ENCODE measurements at places on chromosomes 7 and 10. TPM values are rescaled to one million over a fixed set of nuclear protein-coding genes. Genes with fewer than 3 reads are reported as not detected.

The ABHD11 gene
- polyA plus RNA-seq: 34.4 TPM

The ASL gene
- 21.7 TPM for polyA plus RNA-seq

GRCh38 chr10:121069061-121069850 lies 218.1 kb downstream of the WDR11 start:
- DNase-seq: no peak

GRCh38 chr10:15427843-15428414 lies 56.8 kb upstream of the FAM171A1 start:
- DNase-seq: peak; percentile 74

DNA sequence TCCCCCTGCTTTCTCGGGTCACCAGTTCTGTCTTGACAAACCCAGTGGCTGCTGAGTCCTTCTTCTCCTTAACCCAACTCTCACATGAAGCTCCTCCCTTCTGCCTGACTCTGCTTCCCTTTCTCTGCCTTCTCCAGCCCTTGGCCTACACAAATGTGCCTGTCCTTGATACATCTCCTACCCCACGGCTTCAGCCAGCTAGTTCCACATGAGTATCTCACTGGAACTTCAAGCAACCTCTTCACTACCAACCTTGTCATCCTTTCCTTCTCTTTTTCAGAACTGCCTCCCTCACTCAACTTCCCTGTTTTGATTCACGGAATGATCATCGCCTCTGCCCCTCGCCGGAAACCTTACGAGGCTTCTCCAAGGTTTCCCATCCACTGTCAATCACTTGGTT lies 55.9 kb downstream of the PDIA4 start:
- no peak for DNase-seq

DNA sequence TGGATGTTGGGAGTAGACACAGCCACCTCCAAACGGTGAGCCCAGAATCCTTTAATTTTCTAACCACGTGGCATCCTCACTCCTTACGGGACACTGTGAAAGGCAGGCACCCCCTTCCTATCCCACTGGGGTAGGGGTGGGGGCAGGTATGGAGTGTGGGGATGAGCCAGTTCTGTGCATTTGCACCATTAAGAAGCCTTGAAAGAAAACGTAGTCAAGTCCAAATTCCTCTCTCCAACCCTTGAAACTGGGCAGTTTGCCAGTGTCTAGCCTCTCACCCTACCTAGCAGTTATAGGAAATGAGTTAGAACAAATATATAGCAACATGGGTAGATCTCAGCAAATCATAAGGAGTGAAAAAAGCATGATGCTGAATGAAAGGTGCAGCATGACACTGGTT lies 92.4 kb upstream of the LEP start:
- DNase-seq: no peak

- DNase-seq: no peak
Observed at GRCh38 chr10:18561861-18562551, 89.4 kb downstream of the NSUN6 start.

The CYP2E1 gene
- 1.6 TPM for polyA plus RNA-seq

The CBLL1 gene
- 22.7 TPM for polyA plus RNA-seq

DNA sequence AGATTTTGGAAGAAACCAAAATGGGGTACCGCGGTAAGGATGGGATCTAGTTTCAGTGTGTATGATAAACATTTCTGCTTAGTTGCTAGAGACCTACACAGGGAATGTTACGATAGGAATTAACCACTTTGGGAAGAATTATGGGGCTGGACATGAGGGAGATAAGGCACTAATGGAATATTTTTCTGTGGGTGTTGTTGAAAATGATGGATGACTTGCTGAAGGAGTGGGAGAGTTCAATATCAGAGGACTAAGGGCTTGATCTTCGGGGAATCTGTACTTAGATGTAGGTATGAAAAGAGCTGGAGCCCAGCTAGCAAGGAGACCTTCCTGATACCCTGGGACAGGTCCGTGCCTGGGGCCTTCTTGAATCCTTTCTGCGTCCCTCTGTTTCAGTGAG lies 303.7 kb downstream of the EXOC4 start:
- DNase-seq: no peak

GRCh38 chr7:129690701-129691100 lies 79.2 kb downstream of the NRF1 start:
- DNase-seq: no peak

DNA sequence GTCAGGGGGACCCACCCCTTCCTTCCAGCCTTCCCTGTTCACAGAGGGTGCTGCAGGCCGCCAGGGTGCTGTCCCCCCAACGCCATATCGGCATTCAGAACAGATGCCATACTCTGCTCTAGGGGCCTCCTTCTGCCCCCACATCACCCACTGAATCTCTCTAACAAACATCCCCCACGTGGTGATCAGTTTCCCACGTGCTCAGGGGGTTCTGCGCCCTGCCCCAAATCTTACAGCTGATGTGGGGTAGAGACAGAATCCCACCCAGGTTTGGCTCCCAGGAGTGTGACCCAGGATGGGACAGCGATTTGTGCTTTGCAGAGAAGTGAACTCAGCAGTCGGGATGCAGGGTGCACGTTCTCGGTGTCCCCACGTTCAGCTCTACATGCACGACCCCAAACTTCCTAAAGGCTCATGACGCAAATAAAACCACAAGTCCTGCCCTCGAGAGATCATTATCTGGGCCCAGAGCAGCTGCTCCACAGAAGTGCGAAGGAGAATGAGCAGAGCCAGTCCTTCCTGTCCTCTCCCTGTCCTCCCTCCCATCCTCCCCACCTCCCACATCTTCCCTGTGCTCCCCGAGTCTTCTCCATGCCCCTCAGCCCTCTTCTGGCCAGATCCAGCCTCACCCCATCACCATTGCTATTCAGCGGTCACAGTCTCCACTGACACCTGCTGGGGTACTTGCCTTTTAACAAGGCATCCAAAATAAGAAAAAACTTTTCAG lies 423.4 kb downstream of the DNAJB6 start:
- DNase-seq: no peak

The NME8 gene
- not detected for polyA plus RNA-seq

GRCh38 chr10:79229830-79230327 lies 117.4 kb upstream of the PPIF start:
- DNase-seq: no peak

DNA sequence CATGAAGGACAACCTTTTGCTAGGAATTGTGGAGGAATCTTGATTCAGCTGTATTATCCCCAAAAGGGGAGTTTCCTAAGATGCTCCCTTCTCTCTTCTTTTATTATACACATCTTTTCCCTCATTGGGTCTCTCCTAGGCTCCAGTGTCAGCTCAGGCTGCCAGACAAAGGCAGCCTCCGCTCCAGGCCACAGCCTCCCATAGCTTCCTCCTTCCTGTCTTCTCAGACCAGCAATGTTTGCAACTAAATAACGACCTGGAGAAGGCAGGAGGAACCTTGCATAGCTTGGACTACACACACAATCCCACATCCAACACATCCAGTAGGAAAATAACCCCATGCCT lies 12.3 kb downstream of the SFXN3 start:
- no peak for DNase-seq

- DNase-seq: no peak
Observed at GRCh38 chr7:158710651-158711102, 6.1 kb upstream of the NCAPG2 start.

DNA sequence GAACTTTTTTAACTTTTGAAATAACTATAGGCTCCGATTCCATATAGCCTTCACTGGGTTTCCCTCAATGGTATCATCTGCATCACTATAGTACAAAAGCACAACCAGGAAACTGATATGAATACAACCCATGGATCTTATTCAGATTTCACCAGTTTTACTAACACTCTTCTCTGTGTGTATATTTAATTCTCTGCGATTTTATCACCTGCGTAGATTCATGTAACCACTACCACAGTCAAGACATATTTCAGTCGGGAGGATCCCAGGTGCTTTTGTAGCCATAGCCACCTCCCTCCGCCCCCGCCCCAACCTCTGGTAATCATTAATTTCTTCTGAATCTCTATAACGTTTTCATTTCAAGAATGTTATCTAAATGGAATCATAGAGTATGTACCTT lies 82.8 kb upstream of the C7orf33 start:
- DNase-seq: no peak

The UTF1 gene
- polyA plus RNA-seq: not detected

DNA sequence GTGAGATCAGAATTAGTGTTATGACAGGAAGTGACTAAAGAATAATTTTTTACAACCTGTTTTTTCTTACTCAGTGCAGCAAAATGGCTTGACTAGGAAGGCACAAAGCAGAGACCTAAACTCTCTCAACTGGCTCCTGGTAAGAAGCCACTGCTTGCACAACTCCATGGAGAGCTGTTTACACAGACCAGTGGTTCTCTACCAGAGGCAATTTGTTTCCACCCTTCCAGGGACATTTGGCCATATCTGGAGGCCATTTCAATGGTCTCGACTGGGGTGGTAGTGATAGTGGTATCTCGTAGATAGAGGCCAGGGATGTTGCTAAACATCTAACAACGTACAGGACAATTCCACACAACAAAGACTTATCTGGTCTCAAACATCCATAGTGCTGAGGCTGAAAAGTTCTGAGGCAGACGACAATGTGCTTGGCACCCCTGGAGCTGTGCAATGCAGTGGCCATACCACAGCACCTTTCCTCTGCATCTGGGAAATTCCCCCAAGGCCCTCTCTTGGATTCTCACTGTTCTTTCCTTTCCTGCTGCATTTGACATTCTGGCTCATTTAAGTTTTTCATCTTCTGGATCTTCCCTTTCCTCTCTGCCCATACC lies 105.4 kb upstream of the LAMB4 start:
- no peak for DNase-seq

DNA sequence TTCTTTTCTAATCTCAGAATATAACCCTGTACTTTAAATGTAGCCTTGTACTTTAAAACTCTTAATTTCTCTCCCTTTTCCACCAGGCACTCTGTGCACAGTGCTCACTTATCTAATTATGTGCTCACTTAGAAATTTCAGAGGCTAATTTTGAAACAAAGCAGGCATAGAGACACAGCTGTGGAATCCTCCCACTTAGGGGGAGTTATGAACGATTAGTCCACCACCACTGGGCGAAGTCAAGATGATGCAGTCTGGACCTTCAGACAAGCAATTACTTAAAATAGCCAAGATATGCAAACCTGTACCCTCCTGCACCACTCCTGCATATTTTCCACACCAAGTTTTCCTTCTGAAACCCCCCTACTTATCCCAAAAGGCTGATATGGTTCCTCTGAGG lies 143.0 kb downstream of the STK31 start:
- DNase-seq: no peak

DNA sequence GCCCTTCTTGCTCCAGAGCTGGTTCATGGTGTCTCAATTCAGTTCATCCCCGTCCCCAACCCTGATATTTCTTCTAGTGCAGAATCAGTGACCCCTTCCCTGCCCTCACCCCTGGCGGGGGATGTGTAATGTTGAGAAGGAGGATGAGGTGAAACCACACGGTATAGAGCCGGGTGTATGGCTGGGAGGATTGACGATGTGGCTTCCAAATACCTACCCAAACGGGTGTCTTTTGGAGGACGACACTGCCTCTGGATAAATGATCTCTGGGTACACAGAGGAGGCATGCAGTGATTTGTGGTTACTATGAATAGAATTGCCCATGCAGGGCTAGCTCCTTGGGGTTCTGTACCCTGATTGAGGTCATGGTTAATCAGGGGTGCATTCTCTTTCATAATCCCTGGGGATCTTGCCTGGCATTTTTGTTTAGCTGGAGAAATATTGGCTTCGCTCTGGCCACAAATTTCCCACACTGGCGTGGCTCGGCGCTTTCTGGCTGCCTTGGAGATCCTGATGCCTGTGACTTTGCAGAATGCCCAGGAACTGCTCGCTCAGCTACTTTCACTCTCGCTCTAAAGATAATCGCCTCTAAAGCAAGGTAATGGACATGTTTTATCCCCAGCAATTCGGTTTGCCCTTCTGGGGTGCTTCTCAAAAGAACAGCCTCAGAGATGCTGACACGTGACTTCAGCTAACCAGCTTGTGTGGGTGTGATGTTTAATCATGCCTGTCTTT lies 89.2 kb downstream of the RBM20 start:
- peak; percentile 27 for DNase-seq

The CYP3A5 gene
- polyA plus RNA-seq: not detected

The FGFR2 gene
- 88.5 TPM for polyA plus RNA-seq

GRCh38 chr7:70113536-70113935 lies 515.3 kb downstream of the AUTS2 start:
- no peak for DNase-seq

- DNase-seq: no peak
Observed at GRCh38 chr7:95198863-95199262, 125.5 kb downstream of the PON1 start.

DNA sequence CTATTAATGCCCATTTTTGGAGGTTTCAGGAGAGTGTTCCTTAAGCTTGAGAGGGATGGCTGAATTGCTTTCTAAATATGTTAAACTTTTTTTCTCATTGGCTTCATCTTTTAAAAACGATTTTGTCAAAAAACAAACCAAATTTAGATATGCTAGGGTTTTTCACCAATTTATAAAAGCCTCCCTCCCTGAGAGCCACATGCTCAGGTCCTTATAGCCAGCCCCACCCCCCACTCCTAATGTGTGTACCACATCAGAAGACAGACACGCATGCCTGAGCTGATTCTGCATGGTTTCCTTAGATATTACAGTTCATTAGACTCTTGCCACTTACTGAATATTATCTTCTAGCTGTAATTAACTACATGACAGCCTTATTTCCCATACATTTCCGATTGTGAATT lies 2.0 kb downstream of the CUL1 start:
- DNase-seq: peak; percentile 67

The ZPBP gene
- polyA plus RNA-seq: not detected

DNA sequence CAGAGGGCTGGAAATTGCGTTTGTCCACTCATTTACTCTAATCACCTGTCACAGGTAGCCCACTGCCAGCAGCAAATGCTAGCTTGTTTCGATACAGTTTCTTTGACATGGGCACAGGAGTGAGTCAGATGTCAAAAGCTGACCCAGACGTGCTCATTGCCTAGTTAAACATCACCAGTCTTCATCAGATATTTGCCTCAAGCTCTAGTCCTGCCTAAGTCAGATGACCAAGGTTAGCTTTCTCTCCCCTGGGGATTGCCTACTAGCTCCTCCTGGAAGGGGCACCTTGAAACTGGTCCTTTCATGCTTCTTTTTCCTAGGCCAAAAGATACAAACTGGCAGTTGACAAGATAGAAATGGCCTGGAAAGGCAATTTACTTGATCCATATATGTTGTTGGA lies 35.2 kb downstream of the GPAM start:
- DNase-seq: no peak
